ENCODE measurements at places on chromosomes 7 and 10.

GRCh38 chr7:47806701-47807103 lies 141.6 kb downstream of the PKD1L1 start:
- no peak for DNase-seq

DNA sequence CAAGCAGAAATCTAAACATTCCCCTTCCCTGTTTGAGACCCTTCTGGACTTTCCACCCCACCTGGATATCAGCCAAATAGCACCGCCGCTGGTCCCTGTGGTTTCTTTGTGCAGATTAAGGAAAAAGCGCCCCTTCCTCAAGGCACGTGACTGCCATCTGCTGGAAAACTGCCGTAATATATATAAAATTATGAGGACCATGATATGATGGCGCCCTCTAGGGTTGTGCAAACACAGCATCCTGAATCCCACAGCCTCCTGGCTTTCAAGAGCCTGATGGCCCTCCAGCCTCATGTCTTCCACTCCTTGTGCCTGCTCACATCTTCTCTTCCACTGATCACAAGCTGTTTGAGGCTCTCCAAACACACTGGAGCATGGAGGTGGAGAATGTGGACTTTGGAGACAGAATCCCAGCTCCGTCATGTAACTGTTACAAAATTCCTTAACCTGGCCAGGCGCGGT lies 121.3 kb downstream of the MYL10 start:
- DNase-seq, result no peak

DNA sequence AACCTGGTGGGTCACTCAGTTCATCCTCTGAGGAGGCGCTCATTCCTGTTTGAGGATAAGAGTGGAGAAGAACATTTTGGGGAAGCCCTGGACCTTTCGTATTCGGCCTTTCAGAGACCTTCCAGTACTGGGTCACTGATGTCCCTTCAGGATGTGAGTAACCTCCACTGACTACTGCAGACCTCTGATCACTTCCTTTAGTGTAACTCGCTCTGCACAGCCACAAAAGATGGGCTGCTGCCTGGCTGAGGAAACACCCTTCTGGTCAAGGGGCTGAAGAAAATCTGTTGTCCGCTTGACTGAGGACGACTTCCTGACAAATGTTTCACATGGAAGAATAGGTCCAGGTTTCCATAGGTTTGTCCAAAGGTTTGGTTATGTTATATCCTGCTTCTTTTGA lies 15.9 kb upstream of the TBXAS1 start:
- no peak for DNase-seq

DNA sequence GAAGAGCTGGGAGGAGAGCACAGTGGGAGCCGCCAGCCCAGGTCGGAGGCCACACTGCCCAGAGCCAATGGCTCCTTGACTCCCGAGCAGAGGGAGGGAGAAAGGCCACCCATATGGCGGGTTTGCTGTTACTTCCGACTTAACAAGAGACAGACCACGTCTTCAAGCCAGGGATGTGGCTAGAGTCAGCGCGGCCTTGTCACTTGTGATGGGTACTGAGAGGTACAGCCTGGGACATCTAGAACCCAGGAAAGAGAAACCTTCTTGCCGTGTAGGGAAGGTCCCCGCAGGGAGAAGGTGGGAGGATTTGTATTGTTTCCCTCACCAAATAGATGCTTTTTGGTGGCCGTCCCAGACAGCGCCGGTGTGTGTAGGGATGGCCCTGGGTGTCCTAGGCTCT lies 127.6 kb downstream of the PAXIP1 start:
- DNase-seq, result no peak

DNA sequence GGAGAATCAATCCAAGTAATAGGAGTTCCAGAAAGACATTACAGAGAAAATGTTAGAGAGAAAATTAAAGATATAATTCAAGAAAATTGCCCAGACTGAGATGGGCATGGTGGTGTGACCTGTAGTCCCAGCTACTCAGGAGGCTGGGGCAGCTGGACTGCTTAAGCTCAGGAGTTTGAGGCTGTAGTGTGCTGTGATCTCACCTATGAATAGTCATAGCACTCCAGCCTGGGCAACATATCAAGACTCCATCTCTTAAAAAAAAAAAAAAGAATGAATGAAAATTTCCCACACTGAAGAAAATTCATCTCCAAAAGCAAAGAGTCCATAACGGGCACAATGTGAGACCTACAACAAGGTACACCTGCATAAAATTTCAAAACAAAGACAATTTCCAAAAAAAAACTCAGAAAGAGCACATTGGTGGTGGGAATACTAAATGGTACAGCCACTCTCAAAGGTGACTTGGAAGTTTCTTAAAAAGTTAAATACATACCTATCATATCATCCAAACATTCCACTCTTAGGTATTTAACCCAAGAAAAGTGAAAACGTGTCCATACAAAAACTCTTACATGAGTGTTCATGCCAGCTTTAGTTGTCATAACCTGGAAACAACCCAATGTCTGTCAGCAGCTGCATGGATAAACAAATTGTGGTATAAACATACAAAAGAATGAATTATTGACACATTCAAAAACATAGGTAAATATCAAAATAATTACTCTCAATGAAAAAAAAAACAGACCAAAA lies 6.9 kb upstream of the RGS10 start:
- DNase-seq, result no peak

DNA sequence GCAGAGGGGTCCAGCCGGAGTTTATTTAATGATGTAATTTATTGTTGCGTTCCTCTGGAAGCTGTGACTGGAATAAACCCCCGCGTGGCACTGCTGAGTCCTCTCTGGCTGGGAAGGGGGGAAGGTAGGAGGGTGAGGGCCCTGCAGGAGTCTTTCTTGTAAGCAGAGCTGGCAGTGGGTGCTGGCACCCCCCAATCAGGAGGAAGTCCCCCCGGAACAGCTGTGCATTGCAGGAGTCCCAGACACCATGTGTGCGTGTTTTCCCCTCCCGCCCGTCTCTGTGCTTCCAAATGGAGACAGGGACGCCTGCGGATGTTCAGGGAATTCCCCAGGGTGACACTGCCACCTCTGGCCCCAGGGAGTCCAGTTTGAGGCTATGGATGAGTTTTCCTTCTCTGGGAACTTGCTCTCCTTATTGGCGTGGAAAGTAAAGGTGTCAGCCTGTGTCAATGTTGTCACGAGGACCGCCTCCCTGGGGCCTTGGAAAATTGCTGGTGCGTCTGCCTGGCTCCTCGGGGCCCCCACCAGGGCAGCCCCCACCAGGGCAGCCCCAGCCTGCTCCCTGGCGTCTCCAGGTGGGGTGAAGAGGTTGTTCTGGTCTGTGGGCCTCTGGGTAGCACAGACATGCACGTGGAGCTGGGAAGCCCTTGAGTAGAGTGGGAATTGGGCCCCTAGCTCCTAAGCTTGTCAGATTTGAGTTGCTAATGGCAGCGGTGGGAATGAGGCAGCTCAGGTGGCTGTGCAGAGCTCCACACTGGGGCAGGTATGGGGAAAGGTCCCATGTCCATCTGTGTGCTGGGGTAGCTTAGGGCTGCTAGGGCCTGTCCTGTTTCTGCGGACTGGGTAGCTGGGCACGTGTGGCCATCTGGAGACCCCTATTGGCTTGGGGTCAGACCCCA lies 2.7 kb downstream of the FZD9 start:
- no peak for DNase-seq

DNA sequence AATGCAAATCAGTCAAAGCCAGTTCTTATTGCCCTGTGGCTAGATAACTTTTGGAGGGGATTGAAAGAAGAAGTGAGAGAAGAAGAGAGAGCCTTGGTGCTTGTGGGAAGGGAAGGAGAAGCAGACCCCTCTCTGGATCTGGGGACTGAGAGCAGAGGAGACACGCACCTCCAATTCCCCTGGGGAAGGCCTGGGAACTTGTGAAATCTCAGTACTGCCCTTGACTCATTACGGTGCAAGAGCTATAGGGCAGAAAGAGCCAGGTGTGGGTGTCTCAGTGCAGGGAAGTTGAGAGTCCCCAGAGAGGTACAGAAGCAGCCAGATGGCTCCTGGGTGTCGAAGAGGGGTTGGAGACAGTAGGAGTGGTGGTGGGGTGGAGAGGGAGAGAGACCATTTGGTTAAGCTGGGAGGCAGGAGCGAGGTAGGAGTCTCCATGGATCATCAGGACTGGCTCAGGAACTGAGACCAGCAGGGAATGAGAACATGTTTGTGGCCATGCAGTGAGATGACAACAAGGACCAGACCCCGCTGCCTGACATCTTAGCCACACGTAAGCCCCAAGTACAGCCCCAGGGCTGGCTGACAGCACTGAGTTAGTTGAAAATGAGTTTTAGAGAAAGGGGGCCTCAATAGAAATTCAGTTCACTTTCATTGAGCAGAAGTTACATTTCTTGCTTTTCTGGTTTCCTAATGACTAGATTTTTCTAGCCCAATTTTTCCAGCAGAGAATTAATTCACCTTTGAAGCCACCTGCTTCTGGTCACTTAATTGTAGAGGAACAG lies 238.2 kb downstream of the BUB3 start:
- DNase-seq, result no peak

GRCh38 chr10:20088061-20088701 lies 271.9 kb downstream of the PLXDC2 start:
- DNase-seq, result no peak

GRCh38 chr7:149625947-149626392 lies 128.4 kb upstream of the ZNF746 start:
- no peak for DNase-seq

DNA sequence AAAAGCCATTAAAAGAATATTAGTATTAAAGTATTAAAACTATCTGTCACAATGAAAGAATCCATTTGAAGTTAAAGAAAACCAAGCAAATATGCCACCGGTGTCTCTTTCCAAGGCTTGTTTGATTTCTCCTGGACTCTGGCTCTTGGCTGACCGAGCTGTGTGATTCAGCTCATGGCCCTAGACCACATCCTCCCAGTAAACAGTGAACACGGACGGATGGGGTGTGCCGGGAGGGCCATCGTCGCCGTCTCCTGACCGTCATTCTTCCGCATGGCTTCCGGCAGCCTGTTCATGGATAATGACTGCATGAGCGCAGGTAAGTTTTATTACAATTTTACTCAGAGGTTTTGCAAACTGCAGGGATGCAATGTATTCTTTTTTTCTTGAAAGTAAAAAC lies 218.5 kb downstream of the DNAJB6 start:
- DNase-seq, result no peak

DNA sequence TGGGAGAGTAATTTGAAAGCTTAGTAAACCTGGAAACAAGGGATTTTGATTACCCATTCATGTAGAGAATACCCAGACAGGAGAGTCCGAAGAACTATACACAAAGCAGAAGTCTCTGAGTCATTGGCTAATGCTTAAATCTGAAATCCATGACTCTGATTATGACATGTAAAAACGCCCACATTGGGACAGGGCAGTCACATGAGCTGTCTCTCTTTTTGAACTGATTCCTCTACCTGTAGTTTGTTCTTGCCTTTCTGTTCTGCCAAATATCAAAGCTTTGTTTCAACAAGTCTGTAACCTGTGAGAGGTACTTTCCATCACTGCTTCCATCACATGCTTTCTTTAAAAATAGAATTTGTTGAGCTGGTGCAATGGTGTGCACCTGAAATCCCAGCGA lies 4.3 kb upstream of the GPNMB start:
- no peak for DNase-seq

DNA sequence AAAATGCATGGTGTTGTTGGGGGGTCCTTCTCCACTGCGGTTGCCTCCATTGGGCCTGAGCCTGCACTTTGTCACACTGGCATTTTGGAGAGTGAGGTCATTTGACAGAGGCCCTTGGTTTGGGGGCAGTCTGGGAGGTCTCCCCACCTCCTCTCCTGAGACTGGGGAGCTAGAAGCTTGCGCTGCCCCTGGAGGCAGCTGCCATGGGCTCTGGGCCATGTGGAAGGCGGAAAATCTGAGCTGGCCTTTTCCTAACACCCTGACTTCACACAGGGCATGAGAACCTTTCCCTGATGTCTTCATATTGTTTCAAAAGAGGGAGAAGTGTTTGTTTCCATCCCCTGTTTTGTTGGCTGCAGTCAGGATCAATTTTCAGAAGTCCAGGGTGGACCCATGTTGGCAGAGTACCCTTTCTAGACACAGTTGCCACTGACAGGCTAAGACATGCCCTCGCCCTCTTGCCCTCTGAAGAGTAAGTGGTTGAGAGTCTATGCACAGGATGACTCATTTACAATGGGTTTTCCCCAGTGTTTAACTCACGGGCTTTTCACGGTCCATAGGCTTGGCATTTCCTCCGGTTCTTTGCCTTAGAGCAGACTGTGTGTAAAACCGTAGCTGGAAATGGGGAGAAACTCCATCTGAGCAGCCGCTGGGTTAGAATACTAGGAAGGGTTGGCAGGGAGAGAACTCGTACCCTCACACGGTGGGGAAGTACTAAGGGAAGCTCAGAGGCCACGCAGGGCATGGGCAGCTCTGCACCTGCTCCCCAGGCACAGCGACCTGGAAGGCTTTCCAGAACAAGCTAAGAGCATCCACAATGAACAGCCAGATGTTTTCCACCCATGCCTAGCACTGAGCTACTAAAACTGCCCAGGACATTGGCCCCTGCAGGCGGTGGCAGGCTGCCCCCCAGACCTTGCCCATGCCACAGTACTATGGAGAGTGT lies 655.0 kb downstream of the SDK1 start:
- no peak for DNase-seq

DNA sequence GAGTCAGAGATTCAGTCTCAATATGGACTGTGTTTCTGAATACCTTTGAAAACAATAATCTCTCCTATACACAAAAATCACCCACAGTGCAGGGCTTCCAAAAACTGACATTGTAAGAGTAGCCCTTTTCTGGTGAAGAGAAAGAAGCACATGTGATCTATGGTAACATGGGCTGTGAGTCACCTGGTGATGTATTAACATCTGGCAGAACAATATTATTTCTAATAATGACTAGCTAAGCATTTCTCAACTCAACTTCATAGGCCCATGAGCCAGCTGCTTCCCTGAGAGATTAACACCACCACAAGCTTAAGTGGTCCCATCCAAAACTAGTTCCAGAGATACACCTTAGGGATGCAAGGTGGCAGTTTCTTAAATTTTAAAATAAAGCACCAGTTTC lies 331.0 kb upstream of the NRP1 start:
- no peak for DNase-seq

DNA sequence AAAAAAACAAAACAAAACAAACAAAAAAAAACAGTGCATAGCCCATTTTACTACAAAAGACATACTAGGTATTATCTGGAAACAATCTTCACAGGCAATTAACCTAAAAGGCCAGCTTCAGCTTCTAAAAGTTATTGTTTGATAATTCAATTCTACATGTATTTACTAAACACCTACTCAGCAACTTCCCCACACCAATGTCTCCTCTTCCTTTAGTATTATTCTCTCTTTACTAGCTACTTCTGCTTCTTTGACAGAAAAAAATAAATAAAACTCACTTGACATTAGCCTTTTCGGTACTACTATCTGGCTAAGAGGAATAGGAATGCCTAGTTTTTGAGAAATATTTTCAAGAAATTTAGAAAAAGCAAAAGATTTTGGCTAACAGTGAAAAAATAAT lies 2.8 kb downstream of the TM9SF3 start:
- DNase-seq, result no peak

DNA sequence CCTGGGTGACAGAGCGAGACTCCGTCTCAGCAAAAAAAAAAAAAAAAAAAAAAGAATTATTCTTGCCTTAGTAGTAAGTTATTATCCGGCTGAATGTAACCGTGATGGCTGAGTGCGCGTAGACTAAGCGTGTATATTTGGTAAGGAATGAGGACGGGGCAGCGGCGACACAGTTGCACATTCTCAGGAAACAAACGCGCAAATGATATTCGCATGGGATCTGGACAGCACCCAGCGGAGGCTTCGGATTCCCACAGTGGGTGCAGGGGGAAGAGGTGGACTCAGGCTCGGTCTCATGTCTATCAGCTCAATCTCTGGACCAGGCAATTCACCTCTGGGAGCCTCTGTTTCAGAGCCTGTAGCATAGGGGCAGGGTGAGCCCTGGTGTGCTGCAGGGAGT lies 29.1 kb downstream of the PAPOLB start:
- no peak for DNase-seq
